ENCODE measurements at places on chromosomes 3 and 15. TPM values are rescaled to one million over a fixed set of nuclear protein-coding genes. Genes with fewer than 3 reads are reported as not detected.
A peak's percentile ranks its signal among the peaks of the same experiment; 100 is the strongest.

DNA sequence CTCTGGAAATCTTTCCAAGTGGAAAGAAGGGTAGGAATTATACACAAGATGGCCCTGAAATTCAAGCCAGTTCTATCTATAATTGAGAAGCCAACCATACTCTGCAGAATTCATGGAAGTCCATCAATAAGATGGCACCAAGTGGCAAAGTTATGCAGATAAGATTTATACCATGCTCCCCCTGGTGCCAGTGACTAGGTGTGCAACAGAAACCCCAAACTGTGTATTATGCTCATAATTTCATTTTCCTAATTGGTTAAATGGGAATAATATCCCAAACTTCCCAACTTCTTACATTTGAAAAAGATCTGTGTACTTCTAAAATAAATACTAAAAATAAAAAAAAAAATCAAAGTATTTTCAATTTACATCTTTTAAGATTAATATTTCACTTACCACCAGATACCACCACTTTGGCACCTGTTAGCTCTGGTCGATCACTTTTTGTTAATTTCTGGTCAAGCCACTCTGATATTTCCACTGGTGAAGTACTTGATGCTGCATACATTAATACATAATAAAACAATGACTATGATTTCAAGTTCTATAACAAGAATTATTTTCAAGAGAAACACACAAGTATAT lies 25.9 kb downstream of the ETFA start:
- H3K27me3 ChIP-seq = no peaks in the 10 kb centered on the region
- DNase-seq = no peak
- H3K27ac ChIP-seq = no peak overlapping the region
- H3K4me1 ChIP-seq = peaks cover 13% of the 10 kb centered on the region
- no peak overlapping the region for H3K4me3 ChIP-seq

DNA sequence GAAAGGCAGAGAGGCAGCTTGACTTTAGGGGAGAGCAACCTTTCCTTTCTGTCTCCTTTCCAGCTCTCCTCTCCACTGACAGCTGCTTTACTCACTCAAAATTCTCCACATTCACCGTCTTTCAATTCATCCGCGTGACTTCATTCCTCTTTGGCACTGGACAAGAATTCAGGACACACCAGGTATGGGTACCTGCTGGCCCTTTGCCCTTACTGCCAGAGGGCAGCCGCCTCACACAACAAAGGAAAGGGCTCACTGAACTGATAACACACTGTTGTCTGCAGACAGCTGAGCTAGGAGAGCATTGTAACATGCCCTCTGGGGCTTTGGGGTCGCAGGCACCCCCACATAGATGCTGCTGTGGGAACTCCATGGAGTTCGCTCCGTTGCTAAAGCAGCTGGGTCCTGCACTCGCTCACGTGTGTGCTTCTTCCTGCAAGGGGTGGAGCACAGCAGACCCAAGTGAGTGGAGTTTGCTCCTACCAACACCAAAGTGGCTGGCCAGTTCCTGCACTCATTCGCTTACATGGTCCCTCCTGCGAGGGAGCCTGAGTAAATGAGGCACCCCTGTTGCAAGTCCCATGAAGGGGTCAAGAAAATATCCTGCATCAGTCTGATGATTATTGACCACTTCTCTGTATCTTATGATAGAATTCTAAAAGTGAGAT lies 79.0 kb upstream of the SGO1 start:
- H3K36me3 ChIP-seq = peaks cover 11% of the 10 kb centered on the region
- H3K4me3 ChIP-seq = no peak overlapping the region
- H3K4me1 ChIP-seq = no peaks in the 10 kb centered on the region
- H3K27me3 ChIP-seq = no peaks in the 10 kb centered on the region

DNA sequence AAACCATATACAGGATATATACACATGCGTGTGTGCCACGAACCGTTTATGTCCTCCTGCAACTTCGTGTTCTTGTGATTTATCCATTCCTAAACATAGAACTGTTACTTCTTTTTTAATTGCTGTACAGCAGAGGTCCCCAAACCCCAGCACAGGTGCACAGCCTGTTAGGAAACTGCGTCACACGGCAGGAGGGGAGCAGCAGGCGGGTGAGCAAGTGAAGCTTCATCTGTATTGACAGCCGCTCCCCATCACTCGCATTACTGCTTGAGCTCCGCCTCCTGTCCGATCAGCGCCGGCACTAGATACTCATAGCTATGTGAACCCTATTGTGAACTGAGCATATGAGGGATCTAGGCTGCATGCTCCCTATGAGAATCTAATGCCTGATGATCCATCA lies 34.9 kb upstream of the NRROS start:
- peak; percentile 76 for DNase-seq
- peaks cover 2% of the 10 kb centered on the region for H3K27me3 ChIP-seq
- H3K4me1 ChIP-seq = peaks cover 11% of the 10 kb centered on the region
- no peaks in the 10 kb centered on the region for H3K36me3 ChIP-seq

DNA sequence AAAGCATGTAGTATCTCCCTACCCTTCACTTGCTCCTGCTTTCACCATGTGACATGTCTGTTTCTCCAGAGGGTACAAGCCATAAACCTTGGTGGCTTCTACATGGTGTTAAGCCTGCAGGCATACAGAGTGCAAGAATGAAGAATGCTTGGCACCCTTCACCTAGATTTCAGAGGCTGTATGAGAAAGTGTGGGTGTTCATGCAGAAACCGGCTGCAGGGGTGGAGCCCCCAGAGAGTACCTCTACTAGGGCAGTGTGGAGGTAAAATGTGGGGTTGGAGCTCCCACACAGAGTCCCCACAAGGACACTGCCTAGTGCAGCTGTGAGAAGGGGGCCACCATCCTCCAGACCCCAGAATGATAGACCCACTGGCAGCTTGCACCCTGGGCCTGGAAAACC lies 32.2 kb downstream of the SLC15A2 start:
- DNase-seq = no peak
- H3K4me1 ChIP-seq = no peaks in the 10 kb centered on the region
- no peak overlapping the region for H3K4me3 ChIP-seq
- peaks cover 3% of the 10 kb centered on the region for H3K36me3 ChIP-seq
- no peaks in the 10 kb centered on the region for H3K27me3 ChIP-seq

DNA sequence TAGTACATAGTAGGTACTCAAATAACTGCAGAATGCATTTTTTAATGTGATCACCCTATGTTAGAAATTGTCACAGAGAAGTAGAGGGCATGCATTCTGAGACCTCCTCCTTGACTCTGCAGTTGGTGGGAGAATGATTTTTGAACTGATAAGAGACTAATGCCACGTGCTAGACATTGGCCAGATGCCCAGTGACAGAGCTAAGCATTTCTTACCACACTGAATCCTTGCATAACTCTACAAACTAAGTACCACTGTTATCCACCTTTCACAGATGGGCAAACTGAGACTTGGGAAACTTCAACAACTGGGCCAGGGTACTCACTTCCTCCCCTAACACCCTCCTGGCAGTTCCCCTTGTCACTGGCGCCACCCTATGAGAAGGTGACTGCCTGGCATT lies 33.5 kb upstream of the SPATA12 start:
- no peak overlapping the region for H3K4me3 ChIP-seq
- no peak overlapping the region for H3K27ac ChIP-seq
- H3K4me1 ChIP-seq = no peaks in the 10 kb centered on the region
- no peak for DNase-seq

GRCh38 chr15:58492661-58493397 lies 61.0 kb downstream of the LIPC start:
- no peak for DNase-seq
- no peaks in the 10 kb centered on the region for H3K27me3 ChIP-seq
- H3K27ac ChIP-seq = no peak overlapping the region
- no peak overlapping the region for H3K4me3 ChIP-seq
- peaks cover 5% of the 10 kb centered on the region for H3K4me1 ChIP-seq

DNA sequence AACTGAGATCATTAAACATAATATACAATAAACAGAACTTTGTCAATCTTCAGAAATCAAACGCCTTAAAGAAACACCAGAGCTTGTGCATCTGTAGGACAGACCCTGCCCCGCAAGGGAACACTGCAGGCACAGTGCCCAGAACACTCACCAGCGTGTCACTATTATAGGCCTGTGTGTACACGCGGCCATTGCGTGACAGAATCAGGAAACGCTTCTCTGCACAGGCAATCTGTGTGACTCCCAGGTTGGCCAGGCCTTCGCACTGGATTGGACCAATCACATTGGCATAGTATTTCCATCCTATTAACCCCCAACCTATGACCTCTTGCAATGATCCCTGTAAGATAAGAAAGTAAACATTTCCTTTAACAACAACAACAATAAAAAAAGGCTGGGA lies 52.9 kb downstream of the HERC2 start:
- no peak overlapping the region for H3K27ac ChIP-seq
- no peak overlapping the region for H3K4me3 ChIP-seq
- H3K36me3 ChIP-seq = peaks cover 42% of the 10 kb centered on the region
- DNase-seq = no peak
- H3K27me3 ChIP-seq = no peaks in the 10 kb centered on the region

- H3K27ac ChIP-seq = no peak overlapping the region
- peaks cover 9% of the 10 kb centered on the region for H3K27me3 ChIP-seq
- DNase-seq = no peak
These were observed 88.9 kb upstream of the OSBPL11 start for GRCh38 chr3:125684199-125684598.

DNA sequence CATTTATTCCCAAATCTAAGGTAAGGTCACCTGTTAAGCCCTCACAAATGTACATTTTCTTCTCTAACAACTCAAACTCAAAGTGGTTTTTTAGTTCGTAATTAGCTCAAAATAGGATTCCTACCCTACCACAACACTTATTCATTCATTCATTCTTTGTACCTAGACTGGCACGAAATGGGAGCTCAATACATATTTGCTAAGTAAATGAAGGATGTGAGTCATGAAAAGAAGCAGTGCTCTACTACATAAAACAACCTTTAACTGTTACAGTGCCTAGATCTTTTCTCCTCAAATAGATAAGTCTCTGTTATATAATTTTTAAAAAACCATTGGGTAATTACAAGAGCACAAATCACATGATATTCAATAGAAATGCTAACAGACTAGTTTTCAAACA lies 13.1 kb downstream of the RSL24D1 start:
- no peaks in the 10 kb centered on the region for H3K27me3 ChIP-seq
- H3K36me3 ChIP-seq = peaks cover 58% of the 10 kb centered on the region
- H3K4me1 ChIP-seq = peaks cover 25% of the 10 kb centered on the region
- DNase-seq = no peak

GRCh38 chr15:71880276-71880675 lies 69.9 kb downstream of the NR2E3 start:
- H3K27ac ChIP-seq = no peak overlapping the region
- no peaks in the 10 kb centered on the region for H3K27me3 ChIP-seq
- peaks cover 24% of the 10 kb centered on the region for H3K36me3 ChIP-seq

DNA sequence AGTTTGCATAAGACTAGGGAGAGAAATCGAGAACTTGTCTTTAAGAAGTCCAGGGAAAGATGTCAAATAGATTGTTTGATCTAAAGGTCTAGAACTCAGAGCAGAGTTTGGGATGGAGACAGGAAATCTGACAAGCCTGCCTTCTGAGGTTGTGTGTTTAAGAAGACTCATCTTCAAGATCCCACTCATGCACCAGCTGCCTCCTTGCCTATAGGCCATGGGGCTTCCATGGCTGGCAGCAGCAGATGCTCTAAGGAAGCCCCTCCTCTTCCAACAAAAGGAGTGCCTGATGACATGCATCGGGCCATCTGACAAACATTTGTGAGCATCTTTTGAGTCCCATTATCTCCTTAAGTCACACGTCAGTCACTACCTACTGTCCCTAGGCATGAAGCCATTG lies 47.4 kb downstream of the WNT5A start:
- H3K27ac ChIP-seq = no peak overlapping the region
- no peaks in the 10 kb centered on the region for H3K4me1 ChIP-seq
- H3K4me3 ChIP-seq = no peak overlapping the region
- DNase-seq = no peak

- H3K4me1 ChIP-seq = peaks cover 23% of the 10 kb centered on the region
- no peaks in the 10 kb centered on the region for H3K36me3 ChIP-seq
- H3K27ac ChIP-seq = no peak overlapping the region
- no peak for DNase-seq
These were observed 4.4 kb upstream of the XIRP1 start for GRCh38 chr3:39196671-39197356.

DNA sequence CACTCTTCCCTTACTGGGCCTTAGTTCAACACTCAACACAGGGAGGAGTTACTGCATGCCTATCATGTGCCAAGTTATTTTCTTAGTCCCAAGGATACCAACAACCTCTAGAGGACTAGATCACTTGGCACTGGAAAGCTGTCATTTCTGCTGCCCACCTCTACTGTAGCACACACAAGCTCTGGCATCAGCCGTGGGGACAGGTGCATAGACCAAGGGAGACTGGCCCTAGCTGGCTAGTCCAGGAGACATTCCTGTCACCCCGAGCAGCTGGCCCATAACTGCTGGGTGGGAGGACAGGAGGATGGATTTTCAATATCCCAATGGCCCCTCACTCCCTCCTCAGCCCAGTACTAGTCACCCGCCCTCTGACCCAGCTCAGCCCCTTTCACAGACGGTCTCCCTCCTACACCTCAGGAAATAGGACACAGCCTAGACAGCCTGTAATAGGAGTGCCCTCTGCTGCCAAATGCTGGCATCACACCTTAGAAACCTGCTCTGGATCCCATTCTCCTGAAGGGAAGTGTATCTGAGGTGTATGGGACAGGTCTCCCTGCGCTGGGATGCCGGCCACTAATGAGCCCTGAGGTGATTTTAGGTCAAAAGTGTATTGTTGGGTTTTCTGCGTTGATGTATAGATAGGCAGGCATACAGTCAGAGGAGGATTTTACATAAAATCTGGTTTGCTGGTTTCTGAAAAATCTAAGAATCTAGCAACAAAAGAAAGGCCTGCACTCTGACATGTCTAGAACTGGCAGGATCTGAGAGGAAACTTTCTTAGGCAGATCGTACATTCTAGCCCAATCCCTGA lies 3.4 kb upstream of the DZIP1L start:
- H3K27ac ChIP-seq = no peak overlapping the region
- H3K4me3 ChIP-seq = no peak overlapping the region
- peak; percentile 77 for DNase-seq
- H3K36me3 ChIP-seq = no peaks in the 10 kb centered on the region

DNA sequence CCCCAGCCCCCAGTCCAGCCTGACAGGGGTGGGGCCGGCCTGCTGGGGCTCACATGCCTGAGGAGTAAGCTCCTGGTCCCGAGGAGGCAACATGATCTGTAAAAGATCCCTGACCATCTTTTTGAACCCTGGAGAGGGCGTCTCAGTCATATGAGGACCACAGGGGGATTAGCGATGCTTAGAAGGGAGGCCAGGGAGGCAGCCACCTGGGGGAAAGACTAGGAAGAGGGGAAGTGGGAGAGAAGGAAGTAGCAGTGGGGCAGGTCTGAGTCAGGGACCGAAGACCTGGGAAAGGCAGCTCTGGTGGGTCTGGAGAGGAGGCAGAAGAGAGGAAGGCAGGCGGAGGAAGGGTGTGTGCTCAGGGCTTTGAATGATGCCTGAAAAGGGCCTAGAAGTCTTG lies 18.9 kb downstream of the PIF1 start:
- no peak for DNase-seq
- no peak overlapping the region for H3K4me3 ChIP-seq
- H3K36me3 ChIP-seq = no peaks in the 10 kb centered on the region
- H3K27ac ChIP-seq = no peak overlapping the region

GRCh38 chr3:179772297-179772696 lies 119.5 kb downstream of the USP13 start:
- H3K27me3 ChIP-seq = no peaks in the 10 kb centered on the region
- H3K27ac ChIP-seq = no peak overlapping the region
- no peak for DNase-seq
- H3K4me1 ChIP-seq = no peaks in the 10 kb centered on the region

GRCh38 chr3:47423548-47424145 lies 42.8 kb downstream of the PTPN23 start:
- H3K36me3 ChIP-seq = peaks cover 7% of the 10 kb centered on the region
- H3K27me3 ChIP-seq = no peaks in the 10 kb centered on the region
- H3K4me1 ChIP-seq = peaks cover 12% of the 10 kb centered on the region

FOXL2 gene
- total RNA-seq = not detected

MST1R gene
- total RNA-seq = 0.39 TPM

BOC gene
- not detected for total RNA-seq

IQCH gene
- 2.8 TPM for total RNA-seq

ITPKA gene
- 3.5 TPM for total RNA-seq

LINGO1 gene
- not detected for total RNA-seq

ATP1B3 gene
- total RNA-seq = 145 TPM

GPR176 gene
- 0.27 TPM for total RNA-seq

NMNAT3 gene
- total RNA-seq = 2.3 TPM

Data from activated CD4-positive, alpha-beta memory T cell treated with anti-CD3 and anti-CD28 coated beads for 36 hours (primary cell).